ENCODE measurements at places on chromosomes 6 and 20.

- peak; percentile 84 for DNase-seq
Observed at GRCh38 chr6:139539852-139540251, 165.4 kb upstream of the CITED2 start.

DNA sequence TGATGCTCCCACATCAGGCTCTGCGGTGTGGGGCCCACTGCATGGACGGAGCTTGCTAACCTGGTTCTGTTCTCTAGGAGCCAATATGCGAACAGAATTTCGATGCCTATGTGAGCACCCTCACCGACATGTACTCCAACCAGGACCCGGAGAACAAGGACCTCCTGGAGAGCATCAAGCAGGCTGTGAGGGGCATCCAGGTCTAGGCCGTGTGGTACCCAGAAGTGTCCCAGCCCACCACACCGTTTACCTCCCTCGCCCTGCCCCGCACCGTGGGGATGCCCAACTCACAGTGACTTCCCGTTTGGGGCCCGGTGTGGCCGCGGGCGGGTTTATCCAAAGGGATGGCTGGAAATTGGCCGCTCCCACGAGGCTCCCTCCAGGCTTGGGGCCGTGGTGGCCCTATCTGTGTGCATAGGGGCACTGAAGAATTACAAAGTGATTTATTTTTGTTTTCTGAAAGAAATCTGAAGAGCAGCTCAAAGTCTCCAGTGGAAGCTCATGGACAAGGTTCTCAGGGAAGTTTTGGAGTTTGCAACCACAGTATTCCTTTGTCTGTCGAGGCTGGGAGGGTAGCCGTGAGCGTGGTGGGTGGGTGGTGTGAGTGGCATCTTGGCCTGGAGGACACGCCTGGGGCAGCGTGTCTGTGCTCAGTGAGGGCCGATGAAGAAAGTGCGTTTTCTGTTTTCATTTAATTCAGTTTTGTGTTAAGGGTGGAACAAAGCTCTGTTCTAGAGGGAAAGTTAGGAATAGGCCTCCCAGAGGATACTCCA lies 15.1 kb upstream of the PCMTD2 start:
- no peak for DNase-seq

- peak; percentile 92 for DNase-seq
Observed at GRCh38 chr6:43170417-43170930, 595 bp upstream of the SRF start.

DNA sequence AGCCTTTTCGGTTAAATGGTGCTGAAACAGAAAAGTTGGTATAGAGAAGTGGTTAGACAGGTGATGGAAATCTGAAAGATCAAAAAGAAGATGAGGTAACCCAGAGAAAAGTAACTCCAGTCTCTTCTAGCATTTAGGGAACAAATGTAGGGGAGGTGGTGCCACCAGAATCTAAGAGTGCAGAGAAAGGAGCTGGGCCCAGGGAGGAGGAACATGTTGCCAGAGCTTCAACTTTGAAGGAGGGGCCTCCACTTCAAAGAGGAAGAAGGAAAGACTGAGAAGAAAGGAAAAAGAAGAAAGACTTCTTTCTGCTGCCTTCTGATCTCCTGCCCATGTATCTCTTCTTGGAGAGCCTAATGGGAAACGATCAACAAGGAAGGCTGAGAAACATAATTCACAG lies 23.5 kb upstream of the ATRN start:
- DNase-seq, result no peak

DNA sequence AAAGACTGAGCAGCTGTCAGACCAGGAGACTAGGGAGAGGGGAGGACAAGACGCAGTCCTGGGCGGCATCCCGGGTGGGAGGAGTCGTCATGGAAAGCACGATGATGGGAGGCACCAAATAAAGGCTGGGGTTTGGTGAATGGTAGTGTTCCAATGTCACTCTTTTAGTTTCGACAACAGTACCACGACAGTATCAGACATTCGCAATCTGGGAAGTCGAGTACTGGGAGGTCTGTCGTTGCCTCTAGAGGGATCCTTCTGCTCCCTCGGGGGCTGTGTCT lies 32.1 kb downstream of the PSMG4 start:
- DNase-seq, result no peak

- DNase-seq, result peak; percentile 46
Observed at GRCh38 chr20:22805219-22805618, 220.8 kb upstream of the FOXA2 start.

GRCh38 chr6:154537511-154538325 lies 27.2 kb upstream of the CNKSR3 start:
- no peak for DNase-seq

- no peak for DNase-seq
Observed at GRCh38 chr6:129014302-129014701, 131.4 kb downstream of the LAMA2 start.

- DNase-seq, result peak; percentile 25
Observed at GRCh38 chr6:149895833-149896271, 2.1 kb downstream of the RAET1E start.

GRCh38 chr20:41631826-41632225 lies 13.6 kb upstream of the CHD6 start:
- DNase-seq, result peak; percentile 75

GRCh38 chr6:34414999-34415858 lies 10.6 kb downstream of the RPS10 start:
- DNase-seq, result peak; percentile 78

- peak; percentile 20 for DNase-seq
Observed at GRCh38 chr6:54920628-54921027, 74.1 kb downstream of the FAM83B start.

DNA sequence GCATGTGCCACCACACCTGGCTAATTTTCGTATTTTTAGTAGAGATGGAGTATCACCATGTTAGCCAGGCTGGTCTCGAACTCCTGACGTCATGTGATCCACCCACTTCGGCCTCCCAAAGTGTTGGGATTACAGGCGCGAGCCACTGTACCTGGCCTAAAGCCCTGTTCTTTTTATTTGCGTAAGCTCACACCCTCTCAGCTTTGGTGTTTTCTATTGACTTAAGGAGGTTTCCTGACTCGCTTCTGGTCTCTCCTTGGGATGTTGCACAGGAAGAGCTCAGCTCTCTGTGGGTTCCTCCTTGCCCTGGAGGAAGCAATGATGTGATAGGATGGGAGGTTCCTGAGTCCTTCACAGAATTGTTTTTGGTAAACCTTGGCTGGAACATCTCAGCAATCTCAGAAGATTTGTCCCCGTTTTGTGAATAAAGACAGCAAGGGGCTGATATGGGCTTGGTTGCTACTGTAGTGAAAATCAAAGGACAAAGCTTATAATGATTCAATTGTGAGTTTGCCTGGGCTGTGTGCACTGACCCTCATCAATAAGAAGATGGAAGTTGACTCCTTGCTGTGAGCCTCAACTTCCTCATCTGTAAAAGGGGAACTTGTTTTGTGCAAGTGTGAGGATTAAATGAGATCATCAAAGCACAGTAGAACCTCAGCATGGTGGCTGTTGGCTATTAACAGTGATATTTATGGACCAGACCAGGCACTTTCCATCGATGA lies 27.0 kb downstream of the TOX2 start:
- no peak for DNase-seq

DNA sequence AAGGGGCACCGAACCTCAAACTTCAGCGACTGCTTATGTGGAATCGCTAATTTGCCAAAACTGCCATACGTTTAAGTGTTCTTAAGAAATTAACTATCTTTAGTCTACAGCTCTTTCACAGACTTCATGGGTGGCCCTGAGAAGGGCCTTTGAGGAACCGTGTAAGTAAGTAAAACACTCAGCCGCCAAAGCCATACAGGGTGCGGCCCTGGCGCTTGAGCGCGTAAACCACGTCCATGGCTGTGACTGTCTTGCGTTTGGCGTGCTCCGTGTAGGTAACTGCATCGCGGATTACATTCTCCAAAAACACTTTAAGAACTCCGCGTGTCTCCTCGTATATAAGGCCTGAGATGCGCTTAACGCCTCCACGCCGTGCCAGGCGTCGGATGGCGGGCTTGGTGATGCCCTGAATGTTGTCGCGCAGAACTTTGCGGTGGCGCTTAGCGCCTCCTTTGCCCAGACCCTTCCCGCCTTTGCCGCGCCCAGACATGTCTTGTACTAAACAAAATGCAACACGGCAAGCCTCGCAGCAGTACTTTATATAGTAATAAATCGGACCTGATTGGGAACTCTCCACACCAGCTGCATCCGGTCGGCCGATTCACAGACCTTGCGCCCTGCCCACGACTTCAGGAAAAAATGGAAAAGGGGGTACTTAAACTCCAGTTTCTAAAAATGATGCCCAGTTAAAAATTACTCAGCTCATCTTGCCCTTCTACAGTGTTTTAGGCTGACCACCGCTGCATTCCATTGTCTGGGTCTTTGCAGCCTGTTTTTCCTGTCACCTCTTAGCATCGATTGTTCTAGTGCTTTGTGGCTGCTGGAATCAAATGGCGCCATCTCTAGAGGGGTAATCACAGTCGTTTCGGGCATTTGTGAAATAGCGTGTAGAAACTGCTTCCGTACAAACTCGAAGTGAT lies 38.9 kb downstream of the OR2B2 start:
- DNase-seq, result peak; percentile 66

DNA sequence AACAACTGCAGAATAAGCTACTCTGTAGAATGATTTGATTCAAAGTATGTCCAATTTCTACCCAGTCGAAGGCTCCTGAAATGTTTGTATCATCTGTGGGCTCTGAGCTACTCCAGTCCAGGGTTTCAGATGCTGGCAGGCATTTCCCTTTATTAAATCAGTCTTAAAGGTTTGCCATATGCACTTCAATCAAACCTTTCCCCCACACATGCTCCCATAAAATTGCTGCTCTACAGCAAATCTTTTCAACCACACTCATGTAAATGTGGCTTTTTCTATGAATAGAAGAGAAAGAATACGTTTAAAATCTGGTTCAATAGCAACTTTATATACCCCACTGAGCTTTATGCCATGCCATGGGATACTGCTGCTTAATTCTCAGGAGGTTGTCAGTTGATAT lies 242.4 kb upstream of the MAP3K7 start:
- DNase-seq, result no peak

GRCh38 chr6:39280247-39280731 lies 33.9 kb downstream of the KCNK17 start:
- DNase-seq, result peak; percentile 24

- peak; percentile 27 for DNase-seq
Observed at GRCh38 chr6:117264369-117264691, 1.0 kb upstream of the VGLL2 start.

- DNase-seq, result no peak
Observed at GRCh38 chr6:143245656-143246055, 185.0 kb downstream of the AIG1 start.

- DNase-seq, result no peak
Observed at GRCh38 chr6:7554533-7555275, 13.2 kb downstream of the DSP start.

- no peak for DNase-seq
Observed at GRCh38 chr20:6637160-6637579, 130.3 kb upstream of the BMP2 start.

DNA sequence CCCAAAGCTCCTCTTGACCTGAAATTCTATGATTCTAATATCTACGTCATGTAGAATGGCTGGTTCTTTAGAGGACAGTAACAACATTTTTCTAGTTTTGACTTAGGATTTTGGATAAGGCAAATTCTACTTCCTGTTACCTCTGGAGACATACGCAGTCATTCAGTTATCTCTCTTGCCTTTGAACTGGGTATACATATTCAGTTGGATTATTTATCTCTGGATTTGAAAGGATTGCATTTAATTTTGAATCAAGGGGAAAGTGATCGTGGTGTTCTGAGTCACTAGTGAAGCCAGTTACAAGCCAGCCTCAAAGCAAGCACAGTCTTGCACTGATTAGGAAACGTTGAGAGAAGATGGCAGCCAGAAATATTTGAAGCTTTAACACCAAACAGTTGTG lies 35.3 kb upstream of the BCAS1 start:
- DNase-seq, result no peak

- DNase-seq, result no peak
Observed at GRCh38 chr6:31690231-31691077, 9.6 kb upstream of the LY6G5C start.

DNA sequence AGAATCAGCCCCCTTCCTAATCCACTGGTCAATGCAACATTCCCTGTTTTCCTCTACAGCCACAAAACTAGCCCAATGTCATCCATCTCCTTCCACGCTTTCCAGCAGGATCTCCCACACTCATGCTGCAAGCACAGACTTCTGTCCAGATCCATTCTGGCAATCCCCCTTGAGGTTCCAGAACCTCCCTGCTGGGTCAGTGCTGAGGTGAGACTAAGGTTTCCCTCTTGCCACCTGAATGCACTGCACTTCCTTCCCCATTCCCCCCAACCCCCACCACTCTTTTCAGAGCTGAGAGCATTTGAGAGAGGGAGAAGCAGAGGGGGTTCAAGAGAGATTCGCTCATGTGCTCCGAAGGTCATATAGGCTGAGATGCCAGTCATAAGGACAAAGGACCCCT lies 43.9 kb downstream of the EBF4 start:
- DNase-seq, result no peak

DNA sequence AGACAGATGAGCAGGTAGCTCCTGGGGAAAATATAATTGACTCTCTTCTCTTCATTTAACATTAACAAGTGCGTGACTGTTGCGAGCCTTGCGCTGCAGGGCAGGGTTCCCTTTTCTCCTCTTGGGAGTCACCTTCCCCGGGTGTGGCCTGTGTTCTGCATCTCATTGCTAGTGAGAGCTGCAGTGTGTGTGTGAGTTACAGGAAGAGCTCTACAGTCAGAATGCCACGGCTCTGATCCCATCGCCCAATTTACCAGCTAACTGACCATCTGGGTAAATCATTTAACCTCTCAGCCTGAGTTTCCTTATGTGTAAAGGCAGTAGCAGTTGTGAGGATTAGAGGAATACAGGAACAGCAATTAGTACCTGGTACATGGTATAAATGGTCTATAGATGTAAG lies 106.8 kb upstream of the NUP153 start:
- no peak for DNase-seq

Data from GM03348 (cell line).